ENCODE measurements at places on chromosomes 2 and 18. TPM values are rescaled to one million over a fixed set of nuclear protein-coding genes. Genes with fewer than 3 reads are reported as not detected.

The GBX2 gene
- total RNA-seq: not detected

The STON1 gene
- total RNA-seq: 1.9 TPM

The CFC1 gene
- total RNA-seq: not detected

The ITSN2 gene
- 76.6 TPM for total RNA-seq

DNA sequence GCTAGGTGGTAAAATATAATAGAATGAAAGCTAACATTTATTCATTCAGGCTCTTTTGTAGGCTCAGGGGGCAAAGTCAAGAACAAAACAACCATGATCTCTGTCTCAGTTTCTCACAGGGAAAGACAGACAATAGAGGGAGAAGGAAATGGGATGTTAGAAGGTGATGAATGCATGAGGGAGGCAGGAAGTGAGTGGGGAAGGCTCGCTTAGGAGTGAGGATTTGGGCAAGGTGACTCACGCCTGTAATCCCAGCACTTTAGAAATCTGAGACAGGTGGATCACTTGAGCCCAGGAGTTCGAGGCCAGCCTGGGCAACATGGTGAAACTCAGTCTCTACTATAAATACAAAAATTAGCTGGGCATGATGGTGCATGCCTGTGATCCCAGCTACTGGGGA lies 88.4 kb downstream of the CTIF start:
- no peak for DNase-seq
- H3K27me3 ChIP-seq: no peaks in the 10 kb centered on the region
- H3K36me3 ChIP-seq: no peaks in the 10 kb centered on the region
- H3K4me1 ChIP-seq: no peaks in the 10 kb centered on the region

The C2orf81 gene
- total RNA-seq: 3.3 TPM

The CPO gene
- not detected for total RNA-seq

DNA sequence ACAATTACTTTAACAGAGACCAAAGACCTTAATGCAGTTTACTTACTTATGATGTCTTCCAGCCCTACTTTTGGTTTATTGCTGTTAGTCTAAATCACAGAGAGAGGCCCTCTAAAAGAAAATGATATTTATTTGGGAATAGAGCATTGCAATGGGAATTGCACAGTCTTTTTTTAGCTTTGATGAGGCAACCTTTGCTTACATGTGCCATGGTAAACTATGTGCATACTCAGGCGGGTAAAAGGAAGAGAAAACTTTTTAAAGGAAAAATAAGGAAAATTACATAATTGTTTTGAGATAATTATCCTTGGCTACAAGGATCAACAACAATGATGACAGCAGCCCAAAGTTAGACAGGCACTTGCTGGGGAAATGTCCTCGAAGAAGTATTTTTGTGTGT lies 78.6 kb downstream of the EFEMP1 start:
- DNase-seq: no peak
- no peak overlapping the region for H3K27ac ChIP-seq
- no peaks in the 10 kb centered on the region for H3K36me3 ChIP-seq
- peaks cover 2% of the 10 kb centered on the region for H3K27me3 ChIP-seq
- H3K4me1 ChIP-seq: no peaks in the 10 kb centered on the region

- peaks cover 77% of the 10 kb centered on the region for H3K4me1 ChIP-seq
- no peak overlapping the region for H3K4me3 ChIP-seq
- peaks cover 67% of the 10 kb centered on the region for H3K36me3 ChIP-seq
These were observed 84.5 kb downstream of the DOCK10 start for GRCh38 chr2:224957540-224958461.

DNA sequence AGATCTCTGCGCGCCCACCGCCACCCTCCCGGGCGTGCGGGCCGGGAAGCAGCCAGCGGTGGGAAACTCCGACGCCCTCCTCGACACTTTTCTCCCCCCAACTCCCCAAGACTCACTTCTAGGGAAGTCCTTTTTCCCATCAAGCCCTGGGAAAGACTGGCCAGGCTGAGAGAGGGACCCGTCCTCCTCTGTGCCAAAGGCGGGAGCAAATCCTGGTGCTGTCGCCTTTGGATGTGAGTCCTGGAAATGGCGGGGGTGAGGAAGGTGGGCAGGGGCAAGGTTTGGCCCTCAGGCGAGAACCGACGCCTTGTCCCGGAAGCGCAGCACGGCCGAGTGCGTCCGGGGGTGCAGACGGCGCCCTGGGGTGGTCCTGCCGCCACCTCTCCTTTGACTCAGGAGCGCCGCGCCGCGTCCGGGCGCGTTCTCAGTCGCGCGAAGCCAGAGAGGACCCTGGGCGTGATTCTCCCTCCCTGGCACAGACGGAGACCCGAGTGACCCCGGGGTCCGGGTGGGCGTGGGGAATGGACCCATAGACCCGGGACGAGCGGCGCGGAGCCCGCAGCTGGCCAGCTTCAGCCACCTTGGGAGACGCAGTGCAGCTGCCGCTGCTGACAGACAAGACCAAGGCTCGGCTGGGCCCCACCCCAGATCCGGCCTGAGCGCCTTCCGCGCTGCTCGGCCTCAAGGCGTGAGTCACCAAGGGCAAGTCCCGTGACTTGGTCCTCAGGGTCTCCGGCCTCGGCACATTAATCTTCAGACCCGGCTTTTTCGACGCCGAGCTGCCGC lies 3.5 kb upstream of the LBX2 start:
- peak overlapping the region; percentile 54 for H3K4me3 ChIP-seq
- peaks cover 67% of the 10 kb centered on the region for H3K4me1 ChIP-seq
- H3K36me3 ChIP-seq: peaks cover 40% of the 10 kb centered on the region
- H3K27ac ChIP-seq: no peak overlapping the region
- H3K27me3 ChIP-seq: peaks cover 58% of the 10 kb centered on the region
- peak; percentile 38 for DNase-seq

- no peak overlapping the region for H3K27ac ChIP-seq
- H3K27me3 ChIP-seq: peaks cover 26% of the 10 kb centered on the region
- H3K4me3 ChIP-seq: no peak overlapping the region
- no peaks in the 10 kb centered on the region for H3K36me3 ChIP-seq
- no peak for DNase-seq
- no peaks in the 10 kb centered on the region for H3K4me1 ChIP-seq
These were observed 41.6 kb downstream of the LYPD6B start for GRCh38 chr2:149080099-149080498.

GRCh38 chr18:79916546-79917168 lies 34.8 kb downstream of the SLC66A2 start:
- H3K27ac ChIP-seq: no peak overlapping the region
- peaks cover 40% of the 10 kb centered on the region for H3K36me3 ChIP-seq
- no peaks in the 10 kb centered on the region for H3K27me3 ChIP-seq
- H3K4me1 ChIP-seq: peaks cover 29% of the 10 kb centered on the region
- no peak for DNase-seq

The UGT1A5 gene
- total RNA-seq: not detected

The CYP27A1 gene
- 0.08 TPM for total RNA-seq

All from activated CD4-positive, alpha-beta T cell treated with anti-CD3 and anti-CD28 coated beads, Interleukin-2, amount 10 ng/mL, durations not matched to agents 7 days and 5 days (primary cell).